Spinal cord (tissue), 10 donors: ENCODE measurements at places on chromosomes 3 and 15.

- no peak for DNase-seq
These were observed 109.5 kb downstream of the DPH6 start for GRCh38 chr15:35436422-35436821.

GRCh38 chr3:15347063-15347736, 14.8 kb upstream of the SH3BP5 start:
- no peak for DNase-seq

DNA sequence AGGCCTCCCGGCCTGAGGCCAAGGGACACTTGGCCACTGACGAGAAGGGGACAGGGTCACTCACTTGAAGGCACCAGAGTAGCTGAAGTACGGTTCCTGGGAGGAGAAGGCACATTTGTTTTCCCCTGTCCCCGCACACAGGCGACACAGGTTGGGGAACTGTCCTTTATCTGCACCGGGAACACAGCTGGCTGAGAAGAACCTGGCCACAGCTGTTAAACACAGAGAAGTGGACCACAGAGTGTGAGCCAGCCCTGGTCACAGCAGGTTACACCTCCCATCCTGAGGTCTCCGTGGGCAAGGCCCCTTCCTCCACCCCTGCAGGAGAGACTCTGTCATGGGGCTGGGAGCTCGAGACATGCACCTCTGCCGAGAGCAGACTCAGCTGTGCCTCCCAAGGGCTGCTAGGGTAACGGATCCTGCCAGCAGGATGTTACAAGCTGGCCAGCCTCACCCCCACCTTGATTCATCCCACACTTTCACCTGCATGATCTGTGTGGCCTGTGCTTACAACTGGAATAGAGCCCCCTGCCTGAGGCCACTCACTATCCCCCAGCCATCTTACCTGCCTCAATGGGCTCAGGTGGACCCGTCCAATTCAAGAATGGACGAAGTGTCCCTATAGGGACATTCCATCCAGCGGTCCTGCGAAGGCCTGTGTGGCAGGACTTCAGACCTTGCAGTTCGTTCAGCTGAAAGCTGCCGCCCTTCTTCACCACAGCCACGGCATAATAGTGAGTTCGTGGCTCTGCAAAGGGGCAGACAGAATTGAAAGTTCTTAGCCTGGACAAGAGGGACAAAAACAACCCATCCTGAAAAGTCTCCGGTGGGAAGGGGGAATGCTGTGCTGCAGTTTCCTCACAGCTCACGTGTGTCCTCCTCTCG, 9.2 kb downstream of the LTF start:
- DNase-seq = no peak

DNA sequence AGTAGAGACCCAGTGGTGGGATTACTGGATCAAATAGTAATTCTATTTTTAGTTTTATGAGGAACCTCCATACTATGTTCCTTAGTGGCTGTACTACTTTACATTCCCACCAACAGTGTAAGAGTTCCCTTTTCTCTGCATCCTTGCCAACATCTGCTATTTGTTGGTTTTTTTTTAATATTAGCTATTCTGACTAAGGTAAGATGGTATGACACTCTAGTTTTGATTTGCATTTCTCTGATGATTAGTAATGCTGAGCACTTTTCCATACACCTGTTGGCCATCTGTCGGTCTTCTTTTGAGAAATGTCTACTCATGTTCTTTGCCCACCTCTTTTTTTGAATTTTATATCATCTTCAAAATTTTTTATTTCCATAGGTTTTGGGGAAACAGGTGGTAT, 34.2 kb upstream of the RAP2B start:
- DNase-seq = no peak

- DNase-seq = peak; percentile 53
These were observed at the start of gene CEMIP for GRCh38 chr15:80778964-80779657. CEMIP (plus strand) TSS chr15:80779370; CDS start chr15:80873880, 94,510 bp downstream.

GRCh38 chr3:193815246-193816027, 222.4 kb downstream of the OPA1 start:
- DNase-seq = no peak

GRCh38 chr3:167996514-167996913, 99.2 kb downstream of the GOLIM4 start:
- DNase-seq = no peak

- no peak for DNase-seq
These were observed 7.5 kb downstream of the MORF4L1 start for GRCh38 chr15:78880242-78880533.

DNA sequence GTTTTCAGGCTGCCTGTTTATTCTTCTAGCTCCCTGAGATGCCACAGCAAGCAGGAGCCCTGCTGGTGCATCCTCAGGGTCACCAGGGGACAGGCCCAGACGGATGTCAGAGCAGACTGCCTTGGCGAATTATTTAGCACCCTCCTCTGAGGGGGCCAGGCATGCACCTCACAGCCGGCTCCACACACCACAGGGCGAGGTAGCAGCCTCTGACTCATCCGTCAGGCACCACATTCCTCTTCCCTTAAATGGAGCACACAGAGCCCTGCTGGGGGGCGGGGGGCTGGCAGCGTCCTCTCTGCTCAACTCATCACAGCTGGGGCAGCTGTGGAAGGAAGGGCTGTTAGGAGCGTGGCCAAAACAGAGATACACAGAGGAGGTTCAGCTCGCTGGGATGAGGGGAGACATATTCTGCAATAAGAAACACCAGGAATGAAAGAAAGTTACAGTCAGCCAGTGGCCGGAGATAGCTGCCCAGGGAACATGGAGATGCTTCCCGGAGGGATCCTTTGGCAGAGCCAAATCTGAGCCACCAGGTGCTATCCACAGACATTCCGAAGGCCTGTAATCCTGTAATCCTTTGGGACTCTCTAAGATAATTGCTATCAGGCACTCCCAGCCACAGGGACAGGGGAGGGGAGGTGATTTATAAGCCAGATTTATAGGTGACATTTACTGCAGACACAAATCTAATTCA, 13.9 kb upstream of the PRICKLE2 start:
- no peak for DNase-seq

DNA sequence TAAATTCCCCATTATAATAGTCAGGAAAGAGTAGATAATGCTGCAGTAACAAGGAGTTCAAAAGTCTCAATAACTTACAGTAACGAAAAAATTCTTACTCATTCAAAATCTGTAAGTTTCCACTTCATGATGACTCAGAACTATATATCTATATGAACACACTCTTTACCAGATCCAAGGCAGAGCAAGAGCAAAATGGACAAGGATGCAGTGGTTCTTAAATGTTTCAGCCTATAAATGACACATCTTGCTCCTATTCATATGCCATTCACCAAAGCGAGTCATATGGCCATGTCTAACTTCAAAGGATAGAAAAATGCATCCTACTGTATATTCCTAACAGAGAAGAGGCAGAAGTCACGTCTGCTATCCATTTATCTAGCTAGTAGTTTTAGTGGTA, 787.7 kb downstream of the NAALADL2 start:
- DNase-seq = no peak

DNA sequence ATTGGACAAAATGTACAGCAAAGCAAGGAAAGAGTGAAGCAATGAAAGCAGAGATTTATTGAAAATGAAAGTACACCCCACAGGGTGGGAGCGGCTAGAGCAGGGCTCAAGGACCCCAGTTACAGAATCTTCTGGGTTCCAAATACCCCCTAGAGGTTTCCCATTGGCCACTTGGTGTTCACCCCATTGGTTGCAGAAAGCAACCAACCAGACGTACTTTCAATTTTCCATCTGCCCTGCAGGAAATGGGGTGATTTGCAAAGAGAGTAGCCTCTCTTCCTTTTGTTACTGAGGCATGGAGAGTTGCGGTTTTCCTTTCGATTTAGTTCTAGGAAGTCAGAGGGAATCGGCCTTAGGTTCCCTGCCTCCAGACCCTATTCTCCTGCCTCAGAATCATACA, 2.4 kb downstream of the PML start:
- DNase-seq = no peak

GRCh38 chr15:46901001-46901400, 816.3 kb upstream of the SEMA6D start:
- DNase-seq = no peak

- DNase-seq = no peak
These were observed 72.5 kb upstream of the POLG start for GRCh38 chr15:89406940-89407607.

- no peak for DNase-seq
These were observed 102.5 kb downstream of the EPHB1 start for GRCh38 chr3:134897391-134898141.

DNA sequence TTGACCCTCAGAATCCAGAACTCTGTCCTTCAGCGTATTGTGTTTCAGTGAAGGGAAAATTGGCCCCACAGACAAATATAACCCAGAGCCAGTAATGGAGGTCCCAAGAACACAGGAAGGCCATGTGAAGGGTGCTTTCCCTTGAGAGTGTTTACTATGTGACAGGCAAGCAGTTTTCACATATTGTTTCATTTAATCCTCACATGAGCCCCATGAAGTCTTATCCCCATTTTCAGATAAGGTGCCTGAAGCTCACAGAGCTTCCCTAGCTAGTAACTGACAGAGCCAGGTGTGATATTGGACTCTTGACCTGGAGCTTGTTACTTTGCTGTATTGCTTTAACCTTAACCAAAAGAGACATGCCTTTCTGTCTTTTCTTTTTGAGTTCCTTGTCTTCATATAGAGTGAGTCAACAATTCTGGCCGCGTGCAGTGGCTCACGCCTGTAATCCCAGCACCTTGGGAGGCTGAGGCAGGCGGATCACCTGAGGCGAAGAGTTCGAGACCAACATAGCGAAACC, 9.4 kb upstream of the DVL3 start:
- no peak for DNase-seq

- no peak for DNase-seq
These were observed 109.3 kb downstream of the ZIC1 start for GRCh38 chr3:147518465-147518864.

- DNase-seq = no peak
These were observed 78.7 kb upstream of the ETV5 start for GRCh38 chr3:186187401-186188275.

- no peak for DNase-seq
These were observed 83.3 kb downstream of the IGF2BP2 start for GRCh38 chr3:185741586-185741985.

DNA sequence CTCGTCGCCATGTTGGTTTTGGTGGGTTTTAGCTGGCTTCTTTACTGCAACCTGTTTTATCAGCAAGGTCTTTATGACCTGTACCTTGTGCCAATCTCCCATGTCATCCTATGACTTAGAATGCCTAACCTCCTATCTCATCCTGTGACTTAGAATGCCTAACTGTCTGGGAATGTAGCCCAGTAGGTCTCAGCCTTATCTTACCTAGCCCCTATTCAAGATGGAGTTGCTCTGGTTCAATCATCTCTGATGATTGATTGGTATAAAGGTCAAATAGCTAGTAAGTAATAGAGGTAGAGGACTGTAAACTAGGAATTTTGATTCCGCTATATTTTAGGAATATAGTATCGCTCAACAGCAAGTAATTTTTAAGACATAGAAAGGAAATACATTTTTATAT, 1.3 kb upstream of the ACKR2 start:
- no peak for DNase-seq

- DNase-seq = no peak
These were observed 21.0 kb downstream of the XXYLT1 start for GRCh38 chr3:195249858-195250464.

DNA sequence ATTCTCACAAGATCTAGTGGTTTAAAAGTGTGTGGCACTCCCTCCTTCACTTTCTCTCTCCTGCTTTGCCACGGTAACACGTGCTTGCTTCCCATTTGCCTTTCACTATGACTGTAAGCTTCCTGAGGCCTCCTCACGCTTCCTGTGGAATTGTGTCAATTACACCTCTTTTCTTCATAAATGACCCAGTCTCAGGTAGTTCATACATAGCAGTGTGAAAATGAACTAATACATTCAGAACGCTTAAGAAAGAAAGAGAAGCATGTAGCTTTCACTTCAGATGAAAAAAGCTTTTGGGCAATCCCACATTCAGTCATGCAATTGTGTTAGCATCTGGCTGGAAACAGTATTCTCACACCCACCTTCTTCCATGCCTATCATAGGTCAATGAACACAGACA, 24.4 kb downstream of the P3H2 start:
- DNase-seq = no peak

- no peak for DNase-seq
These were observed 75.4 kb upstream of the POMGNT2 start for GRCh38 chr3:43181202-43181821.

GRCh38 chr3:128343287-128344051, 123.2 kb downstream of the DNAJB8 start:
- no peak for DNase-seq

DNA sequence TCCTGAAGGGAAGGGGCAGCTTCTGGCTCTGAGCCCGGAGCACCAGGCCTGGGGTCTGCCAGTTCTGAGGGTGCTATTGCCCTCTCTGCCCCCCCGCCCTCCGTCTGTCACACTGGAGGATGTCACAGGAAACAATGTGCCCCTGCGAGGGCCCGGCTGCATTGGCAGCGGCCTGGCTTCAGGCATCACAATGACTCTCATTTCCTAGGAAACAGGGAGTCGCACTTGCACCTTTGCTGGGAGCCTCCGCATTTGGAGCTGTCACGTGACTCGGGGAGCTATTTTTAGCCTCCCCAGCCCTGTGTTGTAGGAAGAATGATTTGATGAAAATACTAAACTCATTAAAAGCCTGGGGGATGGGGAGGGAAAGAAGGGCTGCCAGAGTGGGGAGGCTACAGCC, 518.9 kb downstream of the SHQ1 start:
- peak; percentile 95 for DNase-seq

- DNase-seq = no peak
These were observed 79.8 kb upstream of the NMNAT3 start for GRCh38 chr3:139757448-139758030.

DNA sequence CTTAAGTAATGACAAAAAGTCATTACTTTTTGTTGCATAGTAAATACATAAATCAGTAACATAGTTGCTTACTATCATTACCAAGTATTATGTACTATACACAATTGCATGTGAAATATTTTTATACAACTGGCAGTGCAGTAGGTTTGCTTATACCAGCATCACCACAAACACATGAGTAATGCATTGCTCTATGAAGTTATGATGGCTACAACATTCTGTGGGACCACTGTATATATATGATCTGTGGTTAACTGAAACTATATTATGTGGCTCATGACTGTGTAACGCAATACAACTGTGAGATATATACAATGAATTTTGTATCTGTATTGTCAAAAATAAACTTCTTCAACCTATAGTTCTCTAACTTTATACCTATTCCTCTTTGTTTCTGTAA, 113.7 kb upstream of the RBMS3 start:
- no peak for DNase-seq

DNA sequence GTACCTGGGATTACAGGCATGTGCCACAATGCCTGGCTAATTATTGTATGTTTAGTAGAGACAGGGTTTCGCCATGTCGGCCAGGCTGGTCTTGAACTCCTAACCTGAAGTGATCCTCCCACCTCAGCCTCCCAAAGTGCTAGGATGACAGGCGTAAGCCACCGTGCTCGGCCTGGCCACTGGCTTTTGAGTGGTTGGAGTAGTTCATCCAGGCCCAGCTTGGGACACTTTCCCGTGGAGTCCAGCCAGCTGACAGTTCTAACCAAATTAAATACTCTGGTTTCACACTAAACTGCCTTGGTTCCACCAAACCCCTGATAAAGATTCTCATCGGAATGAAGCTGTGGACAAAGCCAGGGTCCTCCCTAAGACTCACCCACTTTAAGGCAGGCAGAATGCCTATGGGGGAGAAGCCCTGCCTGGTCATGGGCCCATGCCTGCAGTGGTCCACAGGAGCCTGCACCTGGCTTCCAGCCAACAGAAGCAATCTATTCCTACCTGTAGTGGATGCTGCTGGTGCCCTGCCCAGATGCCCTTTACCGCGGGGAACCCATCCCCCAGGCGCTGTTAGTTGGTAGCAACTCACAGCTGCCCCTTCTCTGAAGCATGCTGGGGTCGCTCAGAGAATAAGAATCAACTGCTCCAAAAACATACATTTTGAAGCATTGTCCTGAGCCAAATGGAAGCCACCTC, 5.2 kb upstream of the SLC28A1 start:
- no peak for DNase-seq
